ENCODE measurements at places on chromosomes 13 and 19. TPM values are rescaled to one million over a fixed set of nuclear protein-coding genes. Genes with fewer than 3 reads are reported as not detected.

The FCAR gene
- not detected for total RNA-seq

DNA sequence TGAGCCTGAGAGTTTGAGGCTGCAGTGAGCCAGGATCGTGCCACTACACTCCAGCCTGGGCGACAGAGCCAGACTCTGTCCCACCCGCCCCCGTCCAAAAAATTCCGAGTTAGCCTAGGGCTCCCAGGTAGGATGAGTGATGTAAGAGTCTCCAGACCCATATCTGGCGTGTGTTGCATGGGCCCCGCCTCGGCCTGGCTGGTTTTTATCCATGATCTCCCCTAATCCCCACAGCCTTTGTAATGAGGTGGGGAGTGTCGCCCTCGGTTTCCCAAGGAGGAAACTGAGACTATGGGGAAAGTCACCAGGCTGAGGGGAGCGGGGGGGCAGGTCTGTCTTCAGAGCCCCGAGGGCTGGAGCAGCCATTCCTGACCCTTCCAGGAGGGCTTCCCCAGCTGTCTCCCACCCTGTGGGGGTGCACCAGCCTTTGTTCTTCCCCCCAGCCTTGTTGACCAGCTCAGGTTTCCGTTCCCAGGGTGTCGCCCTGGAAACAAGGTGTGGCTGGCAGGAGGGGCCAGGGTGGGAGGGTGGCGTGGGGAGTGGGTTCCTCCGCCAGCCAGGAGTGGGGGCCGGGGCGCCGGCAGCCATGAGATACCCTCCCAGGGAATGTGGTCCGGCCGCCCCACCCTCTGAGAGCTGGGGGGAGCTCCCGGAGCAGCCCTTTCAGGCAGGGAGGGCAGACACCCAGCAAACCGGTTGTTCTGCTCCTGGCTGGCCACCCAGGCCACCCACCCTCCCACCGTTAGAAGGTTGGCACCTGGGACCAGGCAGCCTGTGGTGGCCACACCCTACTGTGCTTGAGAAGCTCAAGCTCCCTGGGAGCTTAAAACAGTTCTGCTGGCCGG is 11.5 kb downstream of the MYH14 start:
- no peak for DNase-seq

DNA sequence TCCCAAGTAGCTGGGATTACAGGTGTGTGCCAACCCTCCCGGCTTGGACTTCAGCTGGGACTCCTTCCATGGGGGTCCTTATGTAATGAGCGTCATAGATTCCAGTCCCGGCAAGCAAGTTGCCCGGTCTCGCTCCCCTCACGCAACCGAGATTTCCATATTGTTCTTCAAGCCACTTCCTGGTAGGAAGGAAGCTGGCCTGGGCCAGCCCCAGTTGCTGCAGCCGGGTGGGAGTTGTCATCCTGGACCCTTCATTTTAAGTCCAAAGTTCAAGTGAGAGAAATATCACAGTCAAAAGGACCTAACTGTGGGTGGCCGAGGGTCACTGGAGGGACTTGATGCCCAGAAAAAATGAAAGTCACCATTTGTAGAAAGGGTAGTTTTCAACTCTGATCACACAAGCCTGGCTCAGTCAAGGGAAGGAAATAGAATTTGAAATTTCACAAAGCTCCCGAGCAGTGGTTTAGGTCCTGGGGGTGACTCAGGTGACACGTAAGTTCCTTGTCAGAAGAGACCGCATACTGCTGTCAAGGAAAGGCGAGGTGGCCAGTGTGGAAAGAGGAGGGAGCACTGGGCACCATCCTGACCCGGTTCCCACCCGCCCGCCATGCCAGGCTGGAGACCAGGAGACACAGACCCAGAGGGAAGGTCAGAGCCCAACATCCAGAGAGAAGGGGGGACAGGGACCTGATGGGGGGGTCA is 5.3 kb downstream of the FGF21 start:
- peak; percentile 23 for DNase-seq

The ZNF681 gene
- 6.4 TPM for total RNA-seq

- no peak for DNase-seq
These were observed 17.0 kb downstream of the ILF3 start for GRCh38 chr19:10670876-10671804.

DNA sequence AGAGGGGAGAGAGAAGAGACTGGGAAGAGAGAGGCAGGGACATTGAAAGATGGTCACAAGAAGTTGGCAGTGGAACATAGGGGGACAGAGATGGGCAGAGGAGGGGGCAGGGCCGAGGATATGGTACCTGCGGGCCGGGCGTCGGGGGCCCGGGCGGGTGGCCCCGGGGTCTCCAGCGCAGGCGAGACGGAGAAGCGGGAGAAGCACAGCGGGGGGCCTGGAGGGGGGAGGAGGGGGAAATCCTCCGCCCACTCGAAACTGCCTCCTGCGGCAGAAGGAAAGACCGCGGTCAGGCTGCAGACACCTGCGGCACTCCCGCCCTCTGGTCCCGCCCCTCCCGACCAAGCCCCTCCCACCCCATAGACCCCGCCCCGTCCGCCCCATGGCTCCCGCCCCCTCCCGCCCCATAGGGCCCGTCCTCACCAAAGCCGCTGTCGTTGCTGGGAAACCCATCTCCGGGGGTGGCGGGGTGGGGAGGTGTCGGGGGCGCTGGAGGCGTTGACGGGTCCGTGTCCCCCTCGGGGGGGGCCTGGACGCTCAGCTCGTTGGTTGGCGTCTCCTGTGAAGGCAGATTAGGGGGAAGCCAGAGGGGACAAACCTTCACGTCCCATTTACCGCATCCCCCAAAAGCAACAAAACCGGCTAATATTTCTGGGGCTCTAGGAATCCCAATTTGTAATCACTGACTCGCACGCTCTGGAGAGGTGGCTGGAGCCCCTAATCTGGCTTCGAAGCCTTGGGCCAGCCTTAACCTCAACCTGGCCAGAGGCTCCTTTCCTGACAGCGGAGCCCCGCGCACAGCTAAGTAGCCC is 20.4 kb downstream of the LMTK3 start:
- peak; percentile 74 for DNase-seq

GRCh38 chr13:112748947-112749735 is 59.3 kb downstream of the ATP11A start:
- no peak for DNase-seq

The LYL1 gene
- total RNA-seq, result 4.8 TPM

- no peak for DNase-seq
These were observed 34.5 kb upstream of the GAS6 start for GRCh38 chr13:113898391-113898790.

GRCh38 chr13:24277761-24278160 is 31.6 kb upstream of the C1QTNF9 start:
- no peak for DNase-seq

- DNase-seq, result no peak
These were observed 6.3 kb downstream of the IFI30 start for GRCh38 chr19:18179957-18180356.

The NALCN gene
- not detected for total RNA-seq

The CEACAM16 gene
- total RNA-seq, result not detected

DNA sequence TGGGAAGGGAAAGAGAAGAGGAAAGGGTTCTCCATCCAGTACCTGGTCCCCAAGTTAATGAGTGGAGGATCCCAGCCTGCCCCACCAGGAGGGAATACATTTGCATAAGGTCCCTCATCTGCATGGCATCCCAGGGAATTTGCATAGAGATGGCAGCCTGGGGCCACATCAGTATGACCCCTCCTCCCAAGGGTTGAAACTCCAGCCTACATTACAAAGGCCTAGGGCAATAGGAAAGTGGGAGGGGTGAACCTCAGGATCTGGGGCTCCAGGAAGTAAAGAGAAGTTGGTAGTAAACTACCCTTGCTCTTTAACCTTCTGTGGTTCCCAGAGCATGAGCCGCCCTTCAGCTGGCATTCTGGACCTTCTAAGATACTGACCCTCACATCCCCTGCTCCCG is 6.8 kb upstream of the NECTIN2 start:
- no peak for DNase-seq

- peak; percentile 41 for DNase-seq
These were observed 22.9 kb upstream of the ZNF724 start for GRCh38 chr19:23273022-23273589.

GRCh38 chr19:10286803-10287737 is at the start of gene ICAM4:
ICAM4 (plus strand) TSS chr19:10286955; CDS start chr19:10287013, 58 bp downstream.
- peak; percentile 71 for DNase-seq

GRCh38 chr19:55391702-55392615 is 6.2 kb downstream of the RPL28 start:
- DNase-seq, result no peak

The NANOS3 gene
- total RNA-seq, result 1.3 TPM

DNA sequence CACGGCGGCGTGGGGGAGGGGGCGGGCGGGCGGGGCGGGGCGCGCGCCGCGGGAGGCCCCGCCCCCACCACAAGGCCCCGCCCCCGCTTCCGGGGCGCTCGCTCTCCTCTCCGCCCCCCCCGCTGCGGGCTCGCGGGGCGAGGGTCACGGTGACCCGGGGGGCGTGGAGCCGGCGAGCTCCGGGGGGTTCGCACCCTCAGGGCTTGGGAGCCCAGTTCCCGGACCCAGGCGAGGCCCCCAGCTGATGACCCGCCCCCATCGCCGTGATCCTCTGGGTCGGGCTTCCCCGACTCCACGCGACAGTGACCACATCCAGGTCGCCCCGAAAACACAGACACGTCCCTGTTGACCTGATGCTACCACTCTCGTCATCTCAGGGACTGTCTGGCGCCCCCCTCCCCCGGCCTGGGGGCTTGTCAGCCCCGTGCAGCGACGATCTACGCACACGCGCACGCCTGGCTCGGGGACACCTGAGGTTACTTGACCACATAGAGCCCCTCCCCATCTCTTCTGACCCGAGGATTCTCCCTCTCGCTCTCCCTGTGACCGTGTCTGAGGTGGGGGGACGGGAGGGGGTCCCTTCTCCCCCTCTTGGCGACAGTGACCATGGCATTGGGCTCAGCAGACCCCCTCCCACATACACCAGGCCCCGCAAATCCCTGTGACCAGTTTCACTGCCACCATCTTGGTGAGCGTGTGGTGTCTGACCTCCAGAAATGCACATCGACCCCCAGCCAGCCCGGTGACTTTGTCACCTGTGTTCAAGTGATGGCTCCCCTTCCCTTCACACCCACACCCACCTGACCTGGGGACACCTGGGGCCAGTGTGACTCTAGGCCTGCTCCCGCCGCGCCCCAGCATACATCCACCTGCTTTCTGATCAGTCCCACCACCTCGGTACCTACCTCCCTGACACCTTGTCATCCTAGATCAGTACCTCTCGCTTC is 670 bp downstream of the MAP2K7 start:
- DNase-seq, result peak; percentile 75

- no peak for DNase-seq
These were observed 28.3 kb upstream of the PCDH9 start for GRCh38 chr13:67258482-67258881.

DNA sequence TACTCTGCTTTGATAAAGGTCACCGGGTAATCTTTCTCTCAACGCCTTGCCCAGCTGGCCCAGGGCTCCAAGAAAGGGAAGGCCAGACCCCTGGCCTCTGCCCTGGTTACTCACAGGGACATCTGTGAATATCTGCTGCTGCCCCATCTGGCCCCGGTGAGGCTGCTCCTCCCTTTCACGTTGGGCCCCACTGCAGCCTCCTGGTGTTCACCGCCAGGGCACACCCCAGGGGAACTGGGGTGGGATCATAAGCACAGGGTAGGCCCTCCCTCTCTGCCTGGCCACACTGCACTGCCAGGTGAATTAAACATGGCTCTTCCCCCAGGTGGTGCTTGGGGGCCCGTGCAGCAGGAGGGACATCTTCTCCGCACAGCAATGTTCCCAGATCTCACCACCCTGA is 12.7 kb downstream of the LAIR1 start:
- no peak for DNase-seq

The TMPRSS9 gene
- total RNA-seq, result not detected

The BCAM gene
- not detected for total RNA-seq

DNA sequence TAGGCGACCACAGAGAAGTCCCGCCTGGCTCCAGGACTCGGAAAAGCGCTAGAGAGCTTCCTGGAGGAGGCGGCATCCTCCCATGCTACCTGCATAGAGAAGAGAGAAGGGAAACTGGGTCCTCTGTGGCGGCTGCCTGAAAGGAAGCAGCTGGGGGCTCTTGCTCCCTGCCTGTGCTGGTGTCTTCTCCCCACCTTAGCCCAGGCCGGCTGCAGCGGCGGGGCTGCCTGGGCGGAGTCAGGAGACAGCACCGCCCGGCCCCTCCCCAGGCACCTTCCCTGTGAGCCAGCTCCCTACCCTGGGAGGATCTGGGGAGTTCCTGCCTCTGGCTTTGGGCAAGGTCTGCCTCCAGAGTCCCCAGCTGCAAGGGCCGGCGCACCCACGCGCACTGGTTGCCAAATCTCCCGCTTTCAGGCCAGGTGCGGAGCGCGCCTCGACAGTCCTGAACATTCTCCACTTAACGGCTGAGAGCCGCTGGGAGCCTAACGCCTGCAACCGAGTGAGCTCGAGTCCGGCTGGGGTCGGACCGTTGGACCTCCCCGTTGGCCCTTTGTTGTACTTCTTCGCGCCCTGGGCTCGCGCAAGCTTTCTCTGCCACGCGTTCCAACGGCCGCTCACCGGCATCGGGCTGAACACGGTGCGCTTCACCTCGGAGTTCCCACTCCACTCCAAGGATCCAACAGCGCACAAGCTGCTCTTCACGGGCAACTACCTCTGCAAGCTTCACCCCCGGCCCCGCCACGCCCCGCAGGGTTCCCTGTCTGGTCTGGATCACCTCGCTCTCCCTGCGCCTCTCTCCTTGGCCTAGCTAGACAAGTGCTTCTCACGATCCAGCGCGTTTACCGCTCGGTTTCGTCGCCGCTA is 21.8 kb upstream of the ZNF30 start:
- no peak for DNase-seq

The GJB2 gene
- 0.83 TPM for total RNA-seq

The MARK4 gene
- total RNA-seq, result 18.5 TPM

- DNase-seq, result no peak
These were observed 382.8 kb upstream of the ZNF507 start for GRCh38 chr19:31962561-31962996.

DNA sequence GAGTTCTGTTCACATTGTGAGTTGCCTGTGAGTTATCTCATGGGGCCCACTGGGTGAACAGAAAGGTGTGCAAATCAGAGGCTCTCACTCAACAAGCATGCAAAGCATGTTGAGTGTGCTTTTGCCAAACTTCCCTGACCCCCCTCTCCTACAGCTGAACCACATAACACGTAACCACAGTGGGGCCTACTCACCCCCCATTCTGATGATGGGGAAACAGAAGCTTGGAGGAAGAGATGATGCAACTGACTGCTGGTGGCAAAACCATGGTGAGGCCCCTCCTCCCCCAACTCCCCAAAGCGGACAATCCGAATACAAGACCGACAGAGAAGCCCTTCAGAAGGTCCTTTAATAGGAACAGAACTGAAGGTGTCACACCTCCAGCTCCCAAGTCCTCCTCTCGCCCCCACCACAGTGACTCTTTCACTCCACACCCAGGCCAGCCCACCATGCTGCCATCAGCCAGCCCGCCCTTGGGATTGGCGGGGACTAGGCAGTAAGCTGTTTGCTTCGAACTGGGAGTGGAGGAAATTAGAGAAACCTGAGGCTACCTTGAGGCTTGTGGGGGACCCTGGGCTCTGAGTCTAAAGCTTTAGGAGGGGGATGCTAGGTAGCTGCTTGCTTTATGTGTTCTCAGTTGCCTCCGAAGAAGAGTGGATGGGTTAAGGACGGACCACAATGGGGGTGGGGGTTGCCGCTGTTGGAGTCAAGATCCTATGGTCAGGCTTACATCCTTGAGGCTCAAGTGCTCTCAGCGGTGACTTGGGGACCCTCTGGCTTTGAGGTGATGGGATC is 3.8 kb downstream of the ZNF784 start:
- peak; percentile 78 for DNase-seq

The IGFL2 gene
- not detected for total RNA-seq

GRCh38 chr13:81986308-81986707 is 1645.4 kb upstream of the SPRY2 start:
- DNase-seq, result no peak

Data from activated CD8-positive, alpha-beta T cell treated with anti-CD3 and anti-CD28 coated beads for 36 hours (primary cell).